Daoy (cell line): ENCODE measurements at places on chromosomes 2 and 18. TPM values are rescaled to one million over a fixed set of nuclear protein-coding genes. Genes with fewer than 3 reads are reported as not detected.

TEX44 gene
- not detected in 2 replicates for total RNA-seq

IL37 gene
- not detected in 2 replicates for total RNA-seq

STPG4 gene
- not detected in 2 replicates for total RNA-seq

CROCC2 gene
- total RNA-seq = not detected in 2 replicates

ACMSD gene
- not detected in 2 replicates for total RNA-seq

GPR39 gene
- total RNA-seq = 5.5 and 8.1 TPM in 2 replicates

POTEJ gene
- 0.06 and 0.18 TPM in 2 replicates for total RNA-seq

FRZB gene
- total RNA-seq = not detected in 2 replicates

MYCN gene
- total RNA-seq = 0.23 and 0.36 TPM in 2 replicates

PLA2R1 gene
- total RNA-seq = 0.68 and 1.4 TPM in 2 replicates

CRYBA2 gene
- 2.2 and 4.3 TPM in 2 replicates for total RNA-seq

SNRPD1 gene
- 47.7 and 57.1 TPM in 2 replicates for total RNA-seq

GLS gene
- total RNA-seq = 136 and 145 TPM in 2 replicates

MC5R gene
- not detected in 2 replicates for total RNA-seq

DNA sequence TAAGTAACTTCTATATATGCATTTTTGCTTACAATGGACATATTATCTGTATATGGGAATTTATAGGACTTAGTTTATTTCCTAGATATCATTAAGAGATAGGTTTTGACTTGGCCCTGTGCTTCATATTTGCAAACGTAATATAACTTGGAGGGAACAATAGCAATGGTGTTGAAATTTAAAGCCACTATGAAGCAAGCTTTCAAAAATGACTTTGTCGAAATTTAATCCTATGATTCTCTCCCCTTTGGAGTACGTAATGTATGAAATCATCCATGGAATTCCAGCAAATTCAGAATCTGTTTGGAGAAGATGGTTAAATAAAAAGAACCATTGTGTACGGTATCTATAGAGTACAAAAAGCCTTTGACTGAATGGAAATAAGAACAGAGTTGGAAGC is 486.3 kb downstream of the ARHGAP15 start:
- no peak for DNase-seq

GRCh38 chr2:233829193-233830110 is 24.9 kb downstream of the HJURP start:
- DNase-seq = no peak

GRCh38 chr2:101809698-101810097 is 112.2 kb downstream of the MAP4K4 start:
- no peak for DNase-seq

GRCh38 chr18:63858456-63858855 is 29.0 kb upstream of the SERPINB2 start:
- no peak for DNase-seq

DNA sequence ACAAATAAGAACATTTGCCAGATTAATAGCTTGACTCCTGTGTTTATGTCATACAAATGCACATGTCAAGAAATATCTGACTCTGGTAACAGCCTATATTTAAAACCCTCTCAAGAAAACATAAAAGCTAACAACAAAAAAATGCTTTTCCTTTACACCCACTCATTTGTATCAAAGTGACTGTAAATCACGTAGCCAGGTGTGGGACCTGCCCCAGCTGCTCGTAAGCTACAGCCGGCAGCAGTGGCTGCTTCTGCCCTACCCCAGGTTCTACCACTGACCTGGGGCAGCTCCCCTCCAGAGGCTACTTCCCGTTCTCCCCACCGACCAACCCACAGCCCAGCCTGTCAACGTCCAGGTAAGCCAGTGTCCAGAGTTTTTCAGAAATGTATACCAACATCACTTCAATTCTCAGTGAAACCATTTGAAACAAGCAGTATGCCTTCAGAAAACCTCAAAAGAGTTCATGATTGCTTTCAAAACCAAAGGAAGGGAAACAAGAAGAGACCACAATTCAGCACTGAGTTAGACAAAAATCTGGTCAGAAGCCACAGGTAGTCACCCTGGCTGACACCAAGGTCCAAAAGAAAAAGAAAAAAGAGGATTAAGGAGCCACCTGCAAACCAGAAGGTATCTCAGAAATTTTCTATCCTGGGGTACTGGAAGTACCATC is 40.4 kb downstream of the KIDINS220 start:
- DNase-seq = no peak

- no peak for DNase-seq
Observed at GRCh38 chr18:39019989-39020388, 1454.4 kb upstream of the CELF4 start.

- DNase-seq = no peak
Observed at GRCh38 chr2:120616261-120616660, 119.4 kb upstream of the GLI2 start.

DNA sequence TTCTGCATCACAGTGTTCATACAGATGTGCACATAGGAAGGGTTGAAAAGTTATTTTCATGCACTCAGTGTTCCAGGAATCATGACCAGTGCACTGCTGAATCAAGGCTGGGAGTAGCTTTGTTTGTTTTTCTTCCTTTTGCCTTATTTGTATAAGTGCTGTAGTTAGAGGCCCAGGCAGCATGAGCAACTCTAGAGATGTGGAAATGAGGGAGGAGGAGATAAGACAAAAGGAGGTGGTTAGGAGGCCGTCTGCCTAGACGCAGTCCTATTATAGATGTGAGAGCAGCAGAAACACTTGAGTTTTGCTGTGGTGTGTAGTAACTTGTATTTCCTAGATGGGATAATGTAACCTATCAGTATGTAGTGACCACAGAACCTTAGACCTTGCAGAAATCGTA is 264.3 kb upstream of the RASGRP3 start:
- peak; percentile 87 for DNase-seq

- no peak for DNase-seq
Observed at GRCh38 chr2:25749676-25750075, 76.3 kb upstream of the DTNB start.

DNA sequence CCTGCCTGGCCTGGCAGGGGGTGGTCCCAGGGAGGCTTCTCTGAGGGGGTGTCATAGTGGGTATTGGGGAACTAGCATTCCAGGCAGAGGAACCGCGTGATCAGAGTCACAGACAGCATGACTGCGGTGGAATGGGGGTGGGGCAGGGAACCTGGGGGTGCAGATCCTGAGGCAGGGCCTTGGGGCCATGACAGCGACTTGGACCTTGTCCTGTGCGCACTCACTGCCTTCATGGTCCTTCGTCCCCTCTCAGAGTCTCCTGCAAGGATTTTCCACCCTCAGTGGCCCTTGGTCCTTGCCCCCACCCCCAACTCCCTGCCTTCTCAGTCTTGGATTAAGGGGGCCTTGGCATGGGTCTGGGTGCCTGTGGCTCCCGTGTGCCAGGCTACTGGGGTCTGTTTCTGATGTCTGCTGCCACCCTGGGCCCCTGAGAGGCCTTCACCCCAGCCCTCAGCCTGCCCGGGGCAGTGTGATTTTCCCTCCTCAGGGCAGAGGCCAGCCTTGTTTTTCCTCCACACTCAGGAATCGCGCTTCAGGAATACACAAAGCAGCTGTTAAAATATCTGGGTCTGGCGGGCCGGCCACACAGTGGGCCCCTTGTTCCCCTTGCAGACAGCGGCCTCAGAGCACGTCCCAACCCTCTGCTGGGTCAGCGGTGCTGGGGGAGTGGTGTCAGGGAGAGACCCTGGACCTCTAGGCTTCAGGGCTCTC is 51.6 kb downstream of the GLI2 start:
- no peak for DNase-seq

DNA sequence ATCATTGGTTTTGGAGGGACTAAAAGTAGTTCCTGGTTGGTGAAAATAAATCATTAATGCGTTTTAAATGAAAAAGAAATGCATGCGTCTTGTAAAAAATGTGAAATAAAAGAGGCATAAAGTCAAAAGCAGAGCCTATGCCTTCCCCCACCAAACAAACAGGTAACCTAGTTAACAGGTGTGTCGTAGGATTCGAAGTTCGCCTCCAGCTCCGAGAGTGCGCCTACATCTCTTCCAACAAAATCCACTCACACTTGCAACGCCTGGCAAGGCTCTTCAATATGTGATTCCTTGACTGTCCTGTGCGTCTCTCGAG is 677 bp upstream of the SMAD4 start:
- DNase-seq = no peak

DNA sequence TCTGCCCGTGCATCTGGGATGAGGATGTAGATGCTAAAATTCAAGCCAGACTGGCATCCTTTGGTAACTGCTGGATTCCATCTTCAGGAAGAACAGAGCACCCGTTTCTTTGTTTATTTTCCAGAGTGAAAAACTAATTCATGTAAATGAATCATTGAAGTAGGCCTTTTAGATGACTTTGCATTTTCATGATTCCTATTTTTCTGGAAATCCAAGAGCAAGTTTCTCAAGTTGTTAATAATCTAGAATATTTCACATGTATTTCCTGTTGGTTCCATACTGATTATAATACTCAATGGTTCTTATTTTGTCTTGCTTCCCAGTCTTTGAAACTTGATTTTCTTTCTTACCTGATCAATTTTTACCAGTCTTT is 328.4 kb downstream of the LPIN1 start:
- no peak for DNase-seq

DNA sequence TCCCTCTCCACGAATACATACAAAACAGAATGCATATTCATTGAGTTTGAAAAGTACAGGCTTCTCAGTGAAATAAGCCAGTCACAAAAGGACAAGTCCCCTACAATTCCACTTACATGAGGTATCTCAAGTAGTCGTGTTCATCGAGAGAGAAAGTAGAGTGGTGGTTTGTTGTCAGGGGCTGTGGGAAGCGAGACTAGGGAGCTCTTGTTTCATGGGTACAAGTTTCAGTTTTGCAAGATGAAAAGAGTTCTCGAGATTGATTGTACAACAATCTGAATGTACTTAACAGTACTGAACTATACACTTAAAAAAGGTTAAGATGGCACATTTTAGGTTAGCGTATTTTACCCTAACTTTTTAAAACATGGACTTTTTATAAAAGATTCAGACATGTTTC is 71.5 kb upstream of the TTC39C start:
- DNase-seq = no peak

GRCh38 chr2:220756653-220757052 is 815.5 kb downstream of the EPHA4 start:
- DNase-seq = no peak

DNA sequence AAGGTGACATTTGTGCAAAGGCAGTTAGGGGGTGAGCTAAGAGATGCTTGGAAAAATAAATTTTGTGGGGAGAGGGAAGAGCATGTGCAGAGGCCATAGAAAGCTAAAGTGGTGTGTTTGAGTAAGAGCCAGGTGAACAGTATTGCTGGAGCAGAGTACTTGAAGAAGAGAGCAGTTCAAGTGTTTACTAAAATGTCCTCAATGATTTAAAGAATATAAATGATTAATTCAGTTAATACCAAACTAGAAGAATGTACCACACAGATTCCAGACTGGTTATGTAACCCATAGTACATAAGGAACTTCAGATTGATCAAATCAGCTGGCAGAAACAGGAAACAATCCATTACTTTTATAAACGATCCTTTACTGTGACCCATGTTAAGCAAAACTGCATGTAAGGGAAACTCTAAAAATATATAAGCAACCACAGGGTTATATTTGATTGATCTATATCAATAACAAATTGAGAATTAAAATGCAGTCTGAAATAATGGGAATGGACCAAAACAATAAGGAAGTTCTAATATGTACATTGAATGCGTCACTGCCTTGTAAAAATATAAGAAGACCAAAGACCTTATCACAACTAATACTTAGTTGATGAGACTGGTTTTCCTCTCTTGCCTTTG is 76.9 kb downstream of the LDAH start:
- no peak for DNase-seq

DNA sequence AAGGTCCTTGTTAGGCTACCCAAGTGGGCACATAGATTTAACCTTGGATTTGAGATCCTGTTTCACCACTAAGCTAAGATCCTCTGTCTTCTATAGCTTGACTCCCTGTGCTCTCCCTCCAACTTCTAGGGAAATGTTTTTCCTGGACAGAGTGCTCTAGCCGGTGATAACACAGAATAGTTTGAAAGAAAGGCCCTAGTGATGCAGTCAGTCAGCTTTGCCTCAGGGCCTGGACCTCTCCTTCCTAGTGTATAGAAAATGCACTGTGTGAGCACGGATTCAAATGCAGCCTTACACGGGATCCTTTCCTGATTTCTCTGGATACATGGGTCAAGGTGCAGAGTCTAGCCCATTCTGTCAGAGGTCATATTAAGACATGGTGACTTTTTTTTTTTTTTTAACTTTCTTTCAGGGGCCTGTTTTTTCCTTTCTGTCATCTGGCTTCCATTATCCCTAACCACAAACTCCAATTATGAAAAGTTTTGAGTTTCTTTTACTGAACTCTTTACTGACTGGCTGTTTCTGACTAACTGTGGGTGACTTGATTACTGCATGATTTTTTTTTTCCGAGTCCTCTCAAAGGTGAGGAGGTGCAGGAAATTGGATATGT is 122.6 kb downstream of the LRP1B start:
- DNase-seq = no peak

GRCh38 chr2:225488743-225489142 is 89.2 kb downstream of the NYAP2 start:
- no peak for DNase-seq

- no peak for DNase-seq
Observed at GRCh38 chr18:59033359-59033758, 106.3 kb upstream of the SEC11C start.

DNA sequence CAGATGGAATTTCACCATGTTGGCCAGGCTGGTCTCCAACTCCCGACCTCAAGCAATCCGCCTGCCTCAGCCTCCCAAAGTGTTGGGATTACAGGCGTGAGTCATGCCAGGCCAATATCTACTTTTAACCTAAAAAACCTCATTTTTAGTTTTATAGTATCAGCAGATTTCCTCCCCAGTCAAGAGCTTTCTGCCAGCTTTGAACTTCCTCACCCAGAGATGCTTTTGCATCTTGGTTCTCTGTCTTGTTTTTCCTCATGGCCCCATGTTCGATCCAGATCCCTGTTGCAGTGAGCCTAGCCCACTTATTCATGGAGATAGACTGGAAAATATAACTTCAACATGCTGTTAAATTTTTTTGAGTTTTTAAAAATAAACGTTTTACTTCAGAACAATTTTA is 33.1 kb upstream of the CFAP36 start:
- DNase-seq = no peak

DNA sequence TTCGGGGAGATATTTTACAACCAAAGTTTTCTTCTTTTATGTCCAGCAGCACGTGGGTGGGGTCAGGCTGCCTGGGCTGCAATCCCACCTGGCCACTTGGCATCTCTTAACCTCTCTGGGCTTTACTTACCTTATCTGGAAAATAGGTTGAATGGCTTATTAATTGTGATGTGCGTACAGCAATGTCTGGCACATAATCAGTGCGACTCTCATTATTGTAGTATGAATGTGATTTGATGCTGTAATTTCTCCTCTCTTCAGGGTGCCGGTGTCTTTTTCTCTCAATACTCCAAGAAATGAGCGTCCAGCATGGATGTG is 2.0 kb upstream of the ZAP70 start:
- DNase-seq = no peak

DNA sequence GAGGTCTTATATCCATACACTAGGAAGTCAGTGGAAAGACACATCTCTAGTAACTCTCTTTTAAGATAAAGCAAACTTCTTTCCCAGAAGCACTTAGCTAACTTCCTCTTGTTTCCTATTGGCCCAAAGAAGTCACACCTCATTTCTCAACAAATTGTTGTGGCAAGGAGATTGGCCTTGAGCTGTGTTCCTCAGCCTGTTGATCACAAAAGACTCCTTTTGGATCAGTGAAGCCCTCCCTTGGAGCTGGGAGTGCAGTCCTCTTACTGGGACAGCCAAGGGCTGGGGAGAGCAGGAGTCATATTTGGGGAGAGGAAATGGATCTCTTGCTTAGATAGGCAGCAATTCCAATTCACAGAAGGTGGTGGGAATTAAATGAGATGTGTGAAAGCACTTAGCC is 51.2 kb upstream of the DAPL1 start:
- DNase-seq = no peak
